ENCODE measurements at places on chromosomes 6 and 20.

DNA sequence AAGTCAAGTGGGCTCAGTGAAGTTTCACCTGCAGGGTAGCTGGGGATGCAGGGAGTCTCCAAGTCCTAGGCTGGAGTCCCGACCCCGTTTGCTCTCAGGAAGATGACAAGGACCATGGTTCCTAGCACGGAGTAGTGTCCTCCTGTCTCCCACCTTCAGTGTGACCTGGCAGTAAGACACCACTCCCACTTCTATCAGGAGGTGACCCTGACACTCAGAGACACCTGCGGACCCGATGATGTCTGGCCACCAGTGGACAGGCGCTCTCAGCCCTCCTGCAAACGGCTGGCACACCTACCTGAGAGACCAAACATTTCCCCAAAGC lies 1.1 kb downstream of the SOD2 start:
- no peak for DNase-seq

GRCh38 chr6:57207141-57207540 lies 15.0 kb downstream of the RAB23 start:
- no peak for DNase-seq

GRCh38 chr6:150143516-150144293 lies 861 bp downstream of the PPP1R14C start:
- no peak for DNase-seq

DNA sequence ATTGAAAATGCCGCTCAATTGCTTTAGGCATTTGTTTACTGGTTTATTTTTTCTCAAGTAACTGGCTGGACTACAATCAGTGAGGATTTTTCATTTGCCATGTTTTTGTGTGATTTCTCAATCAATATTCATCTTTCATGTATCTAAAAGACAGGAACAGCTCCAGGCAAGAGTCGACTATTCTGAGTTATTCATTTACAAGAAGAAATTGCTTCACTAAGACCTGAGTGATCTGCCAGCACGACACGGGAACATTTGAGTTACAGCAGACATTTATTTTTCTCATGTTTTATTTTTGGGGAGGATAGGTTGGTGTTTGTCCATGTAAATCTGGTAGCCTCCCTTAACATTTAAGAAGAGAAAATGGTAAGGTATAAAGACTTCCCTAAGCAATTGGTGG lies 124.1 kb downstream of the CBLN4 start:
- DNase-seq: no peak

DNA sequence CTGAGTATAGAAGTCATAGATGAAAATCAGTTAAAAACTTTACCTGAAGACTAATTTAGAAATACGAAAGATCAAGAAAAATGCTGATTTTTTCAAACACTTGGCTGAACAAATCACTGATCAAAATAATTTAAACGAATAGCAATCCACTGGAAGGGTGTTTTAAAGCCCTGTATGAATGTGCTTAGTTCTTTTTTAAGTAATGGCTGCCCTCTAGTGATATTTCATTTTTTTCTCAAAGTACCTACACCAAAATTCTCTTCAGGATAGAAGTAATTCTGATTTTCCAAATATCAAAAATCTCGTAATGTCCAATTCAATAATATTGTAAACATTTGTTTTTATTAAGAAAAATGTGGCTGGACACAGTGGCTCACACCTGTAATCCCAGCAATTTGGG lies 32.5 kb downstream of the AKAP7 start:
- no peak for DNase-seq

DNA sequence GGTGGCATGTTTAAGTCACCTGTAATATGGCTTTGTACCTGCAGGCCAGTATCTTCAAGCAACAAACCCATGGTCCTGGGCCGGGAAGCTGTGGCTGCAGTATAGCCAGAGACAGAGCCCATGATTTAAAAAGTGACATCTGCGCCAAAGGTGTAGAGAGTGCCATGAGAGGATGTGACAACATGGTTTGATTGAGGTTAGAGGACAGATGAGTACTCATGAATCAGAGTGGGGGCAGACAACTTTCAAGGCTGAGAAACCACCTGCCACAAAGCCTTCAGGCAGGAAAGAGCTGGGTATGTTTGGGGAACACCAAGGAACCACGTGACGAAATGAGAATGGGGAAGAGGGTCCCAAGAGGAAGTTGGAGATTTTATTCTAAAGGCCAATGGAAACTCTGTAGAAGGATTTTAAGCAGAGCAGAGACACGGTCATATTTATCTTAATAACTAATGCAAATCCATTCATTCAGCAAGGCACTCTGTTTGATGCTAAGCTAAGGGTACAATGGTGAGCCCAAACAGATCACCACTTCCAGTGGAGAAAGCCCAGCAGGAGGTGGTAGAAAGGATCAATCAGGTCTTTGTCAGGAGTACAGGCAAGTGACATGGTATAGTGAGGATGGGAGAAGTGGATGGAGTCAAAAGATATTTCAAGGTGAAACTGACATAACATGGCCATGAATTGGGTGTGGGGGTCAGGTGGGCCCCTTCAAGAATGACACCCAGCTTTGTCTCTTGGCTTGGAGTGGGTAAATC lies 3.4 kb upstream of the MICAL1 start:
- DNase-seq: peak; percentile 45

DNA sequence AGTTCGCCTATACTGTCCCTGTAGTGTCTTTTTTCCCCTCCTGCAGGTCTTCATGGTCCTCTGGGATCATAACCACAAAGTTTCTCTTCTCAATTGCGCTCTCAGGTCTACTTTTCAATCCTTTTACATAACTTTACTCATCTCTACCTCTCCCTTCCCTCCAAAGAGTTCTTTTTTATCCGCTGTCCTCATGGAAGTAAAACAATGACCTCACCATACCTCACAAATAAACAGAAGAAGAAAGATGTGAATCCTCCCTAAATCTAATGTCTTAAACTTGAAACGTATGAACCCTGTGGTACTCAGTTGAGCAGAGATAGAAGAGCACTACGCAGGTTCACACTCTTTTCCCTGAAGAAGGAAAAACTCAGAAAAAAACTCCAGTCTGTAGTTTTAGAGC lies 12.1 kb upstream of the HLA-DQA1 start:
- no peak for DNase-seq

GRCh38 chr6:29694637-29695036 lies 13.7 kb upstream of the ZFP57 start:
- DNase-seq: no peak

All from activated naive CD4-positive, alpha-beta T cell treated with Interleukin-2 at 50 U/mL for 16 hours (primary cell).